ENCODE measurements at places on chromosomes 7 and 10. TPM values are rescaled to one million over a fixed set of nuclear protein-coding genes. Genes with fewer than 3 reads are reported as not detected.

DNA sequence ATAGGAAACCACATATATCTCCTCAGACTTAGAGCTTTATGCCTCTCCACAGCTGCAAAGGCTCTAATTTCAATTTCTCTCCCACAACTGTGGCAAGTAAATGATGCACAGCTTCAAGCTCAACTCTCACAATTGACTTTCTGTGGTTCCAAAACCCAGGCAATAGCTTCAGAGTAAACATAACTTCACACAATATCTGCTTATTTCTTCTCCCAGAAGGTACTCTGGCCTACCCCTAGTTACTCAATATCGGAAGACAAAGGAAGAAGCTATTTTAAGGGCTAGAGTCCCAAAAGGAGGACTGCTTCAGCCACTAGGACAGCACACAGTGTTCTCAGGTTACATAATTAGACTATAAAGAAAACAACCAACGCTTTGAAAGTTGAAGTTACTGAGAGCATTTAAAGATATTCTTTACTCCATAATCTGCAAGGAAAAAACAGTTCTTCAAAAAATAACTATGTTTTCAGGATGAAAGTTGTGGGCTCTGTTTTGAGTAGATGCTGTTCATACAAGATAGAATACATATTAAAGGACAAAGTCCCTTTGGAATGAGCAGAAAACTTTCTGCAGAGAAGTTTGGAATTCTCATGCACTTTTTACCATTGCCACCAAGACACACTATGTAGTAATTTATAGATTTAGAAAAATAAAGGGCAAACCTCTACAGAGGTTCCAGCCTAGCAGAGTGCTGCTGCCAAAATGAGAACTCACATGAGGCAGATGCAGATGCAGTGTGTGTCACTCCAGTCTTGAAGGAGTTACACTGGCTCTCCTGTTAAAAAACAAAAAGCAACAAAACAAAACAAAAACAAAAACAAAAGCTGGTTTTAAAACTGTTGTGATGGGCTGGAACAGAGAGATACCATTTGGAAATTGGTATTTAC, 81.8 kb downstream of the NT5C2 start:
- no peak overlapping the region for H3K4me3 ChIP-seq
- DNase-seq = peak; percentile 40
- H3K27ac ChIP-seq = no peak overlapping the region
- H3K4me1 ChIP-seq = no peaks in the 10 kb centered on the region
- no peaks in the 10 kb centered on the region for H3K36me3 ChIP-seq

- peak; percentile 46 for DNase-seq
- H3K27ac ChIP-seq = no peak overlapping the region
- no peaks in the 10 kb centered on the region for H3K27me3 ChIP-seq
Measured at GRCh38 chr10:110029450-110029849, 21.7 kb downstream of the ADD3 start.

GRCh38 chr7:2354939-2355704, 495 bp downstream of the EIF3B start:
- H3K4me3 ChIP-seq = peak overlapping the region; percentile 91
- peak overlapping the region; percentile 99 for H3K27ac ChIP-seq
- H3K4me1 ChIP-seq = no peaks in the 10 kb centered on the region
- no peaks in the 10 kb centered on the region for H3K27me3 ChIP-seq
- H3K36me3 ChIP-seq = peaks cover 7% of the 10 kb centered on the region
- DNase-seq = no peak

- no peak overlapping the region for H3K4me3 ChIP-seq
- no peaks in the 10 kb centered on the region for H3K4me1 ChIP-seq
- no peaks in the 10 kb centered on the region for H3K36me3 ChIP-seq
- DNase-seq = no peak
- H3K27ac ChIP-seq = no peak overlapping the region
Measured at GRCh38 chr7:113263749-113264148, 145.4 kb upstream of the SMIM30 start.

DNA sequence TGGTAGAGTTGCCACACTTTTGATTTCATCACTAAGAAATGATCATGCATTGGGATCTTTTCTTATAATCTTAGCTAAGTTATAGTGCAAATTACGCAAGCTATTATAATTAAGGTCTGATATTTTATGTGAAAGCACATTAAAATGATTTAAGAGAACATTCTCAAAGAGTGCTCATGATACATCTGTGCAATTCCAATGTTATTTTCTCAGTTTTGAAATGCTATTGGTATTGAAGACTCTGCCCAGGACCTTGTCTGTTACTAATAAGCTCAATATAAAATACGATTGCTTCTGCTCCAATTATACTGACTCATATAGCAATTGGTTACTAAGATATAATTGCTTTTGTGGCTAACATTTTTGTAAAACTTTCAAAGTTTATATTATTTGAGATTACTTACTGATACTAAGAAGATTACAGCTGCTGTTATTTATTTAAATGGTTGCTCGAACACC, 180.9 kb downstream of the ADAM12 start:
- H3K27ac ChIP-seq = no peak overlapping the region
- no peak overlapping the region for H3K4me3 ChIP-seq
- no peaks in the 10 kb centered on the region for H3K36me3 ChIP-seq
- no peaks in the 10 kb centered on the region for H3K27me3 ChIP-seq
- peaks cover 3% of the 10 kb centered on the region for H3K4me1 ChIP-seq
- DNase-seq = peak; percentile 49

- H3K27ac ChIP-seq = no peak overlapping the region
- DNase-seq = no peak
- H3K27me3 ChIP-seq = no peaks in the 10 kb centered on the region
- H3K4me3 ChIP-seq = no peak overlapping the region
- no peaks in the 10 kb centered on the region for H3K4me1 ChIP-seq
Measured at GRCh38 chr7:148356303-148356702, 234.3 kb upstream of the C7orf33 start.

Gene PMPCB
- 63.4 TPM for total RNA-seq

Gene DOCK4
- 30.3 TPM for total RNA-seq

Gene FOXP2
- 8.4 TPM for total RNA-seq

DNA sequence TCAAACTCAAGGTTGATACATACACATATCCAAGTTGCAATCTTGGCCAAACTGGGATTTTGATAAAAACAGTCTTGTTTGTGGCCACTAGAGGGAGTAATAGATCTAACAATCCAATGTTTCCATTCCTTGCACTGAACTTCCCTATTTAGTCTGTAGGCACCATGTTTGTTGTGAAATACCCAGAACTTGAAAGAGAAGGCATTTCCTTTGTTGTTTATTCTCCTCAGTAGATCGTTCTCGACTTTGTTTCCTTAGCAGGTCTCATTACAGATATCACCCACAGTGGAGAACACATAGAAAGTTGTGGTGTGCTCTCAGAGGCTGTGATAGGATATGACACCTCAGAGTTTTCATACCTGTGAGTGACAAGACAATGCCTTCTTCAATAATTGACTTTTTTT, 70.3 kb upstream of the MXI1 start:
- H3K27ac ChIP-seq = no peak overlapping the region
- H3K4me3 ChIP-seq = no peak overlapping the region
- no peaks in the 10 kb centered on the region for H3K36me3 ChIP-seq
- H3K27me3 ChIP-seq = no peaks in the 10 kb centered on the region
- H3K4me1 ChIP-seq = no peaks in the 10 kb centered on the region
- peak; percentile 60 for DNase-seq

Gene TFR2
- total RNA-seq = not detected

DNA sequence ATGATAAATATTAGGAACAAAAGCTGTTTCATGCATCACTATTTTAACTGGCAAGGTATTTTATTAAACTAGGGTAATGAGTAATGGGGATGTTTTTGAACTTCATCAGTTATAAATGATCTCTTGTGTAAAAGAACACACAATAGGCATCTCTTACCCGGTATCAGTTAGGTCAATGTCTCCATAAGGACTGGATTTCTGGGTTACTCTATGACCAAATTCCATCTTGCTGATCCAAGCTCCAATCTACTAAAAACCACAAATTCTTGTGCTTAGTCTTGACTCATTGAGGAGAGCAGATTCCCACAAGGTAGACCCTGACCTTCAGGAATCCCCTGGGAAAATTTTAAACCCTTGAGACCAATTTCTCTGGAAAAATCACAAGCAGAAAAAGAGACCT, 1167.7 kb downstream of the XPNPEP1 start:
- no peaks in the 10 kb centered on the region for H3K27me3 ChIP-seq
- no peaks in the 10 kb centered on the region for H3K36me3 ChIP-seq
- DNase-seq = no peak
- no peak overlapping the region for H3K27ac ChIP-seq
- no peak overlapping the region for H3K4me3 ChIP-seq
- no peaks in the 10 kb centered on the region for H3K4me1 ChIP-seq

DNA sequence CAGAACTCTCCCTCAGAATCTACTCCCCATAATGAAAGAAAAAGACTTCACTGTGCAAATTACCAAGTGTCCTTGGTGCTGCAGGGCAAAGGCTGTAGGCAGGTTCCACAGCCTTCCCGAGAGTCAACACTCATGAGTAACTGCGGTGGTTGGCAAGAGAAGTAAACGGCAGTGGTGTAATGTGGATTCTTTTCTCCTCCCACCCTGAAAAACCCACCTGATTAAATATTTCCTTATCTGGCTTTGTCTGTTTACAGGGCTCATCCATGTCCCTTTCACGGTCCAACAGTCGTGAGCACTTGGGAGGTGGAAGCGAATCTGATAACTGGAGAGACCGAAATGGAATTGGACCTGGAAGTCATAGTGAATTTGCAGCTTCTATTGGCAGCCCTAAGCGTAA, 300.9 kb downstream of the BICC1 start:
- H3K27me3 ChIP-seq = no peaks in the 10 kb centered on the region
- H3K4me1 ChIP-seq = peaks cover 2% of the 10 kb centered on the region
- H3K4me3 ChIP-seq = no peak overlapping the region
- peaks cover 1% of the 10 kb centered on the region for H3K36me3 ChIP-seq
- no peak overlapping the region for H3K27ac ChIP-seq

- no peaks in the 10 kb centered on the region for H3K36me3 ChIP-seq
- no peak overlapping the region for H3K4me3 ChIP-seq
- DNase-seq = peak; percentile 15
- no peaks in the 10 kb centered on the region for H3K4me1 ChIP-seq
Measured at GRCh38 chr10:2469802-2470201, 597.5 kb upstream of the PFKP start.

DNA sequence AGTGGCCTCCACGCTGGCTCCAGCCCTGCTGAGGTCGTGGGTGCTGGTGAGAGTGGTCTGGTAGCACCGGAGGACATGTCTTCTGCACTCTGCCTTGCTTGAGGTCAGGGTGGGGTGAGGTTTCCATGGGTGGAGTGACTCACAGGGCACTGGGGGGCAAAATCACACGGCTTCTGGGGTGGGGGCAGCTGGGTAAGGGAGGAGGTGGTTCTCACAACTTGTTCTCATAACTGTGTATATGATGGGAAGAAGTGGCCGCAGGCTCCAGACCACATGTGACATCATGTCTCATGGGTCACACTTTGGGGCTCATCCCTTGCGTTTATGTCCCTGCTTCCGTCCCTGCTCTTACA, 884 bp upstream of the PRF1 start:
- no peaks in the 10 kb centered on the region for H3K27me3 ChIP-seq
- no peaks in the 10 kb centered on the region for H3K36me3 ChIP-seq
- no peak for DNase-seq
- H3K27ac ChIP-seq = no peak overlapping the region

- H3K27ac ChIP-seq = no peak overlapping the region
- H3K4me1 ChIP-seq = no peaks in the 10 kb centered on the region
- H3K36me3 ChIP-seq = no peaks in the 10 kb centered on the region
- peaks cover 4% of the 10 kb centered on the region for H3K27me3 ChIP-seq
Measured at GRCh38 chr10:100600218-100600617, 64.5 kb downstream of the HIF1AN start.

- H3K27ac ChIP-seq = no peak overlapping the region
- H3K27me3 ChIP-seq = no peaks in the 10 kb centered on the region
- H3K4me1 ChIP-seq = no peaks in the 10 kb centered on the region
- no peaks in the 10 kb centered on the region for H3K36me3 ChIP-seq
Measured at GRCh38 chr10:69739634-69740033, 62.1 kb upstream of the COL13A1 start.

Gene LIPJ
- total RNA-seq = 0.26 TPM

GRCh38 chr10:17348011-17348500, 106.3 kb downstream of the ST8SIA6 start:
- H3K27ac ChIP-seq = peak overlapping the region; percentile 55
- H3K27me3 ChIP-seq = no peaks in the 10 kb centered on the region
- no peaks in the 10 kb centered on the region for H3K36me3 ChIP-seq
- H3K4me3 ChIP-seq = no peak overlapping the region
- H3K4me1 ChIP-seq = peaks cover 6% of the 10 kb centered on the region
- DNase-seq = no peak

DNA sequence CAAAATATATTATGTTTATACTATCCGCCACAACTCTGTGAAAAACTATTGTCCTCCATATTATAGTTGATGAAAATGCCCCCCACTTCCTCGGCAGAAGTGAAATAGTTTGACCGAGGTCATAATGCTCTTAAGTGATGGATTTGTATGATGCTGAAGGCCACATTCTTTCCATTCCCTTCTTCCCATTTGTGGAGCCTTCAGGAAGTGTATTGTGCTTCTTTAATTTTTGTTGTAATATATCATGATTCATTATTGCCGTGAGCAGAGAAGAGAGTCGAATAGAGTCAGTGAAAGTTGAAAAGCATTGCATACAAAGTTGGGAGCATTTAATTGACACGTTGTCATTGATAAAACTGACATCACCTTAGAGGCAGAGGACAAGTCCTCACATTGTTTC, 460.3 kb downstream of the SUGCT start:
- peak; percentile 79 for DNase-seq
- H3K27ac ChIP-seq = no peak overlapping the region
- no peaks in the 10 kb centered on the region for H3K27me3 ChIP-seq
- H3K4me3 ChIP-seq = no peak overlapping the region
- H3K4me1 ChIP-seq = no peaks in the 10 kb centered on the region
- no peaks in the 10 kb centered on the region for H3K36me3 ChIP-seq

Gene SLC26A5
- not detected for total RNA-seq

DNA sequence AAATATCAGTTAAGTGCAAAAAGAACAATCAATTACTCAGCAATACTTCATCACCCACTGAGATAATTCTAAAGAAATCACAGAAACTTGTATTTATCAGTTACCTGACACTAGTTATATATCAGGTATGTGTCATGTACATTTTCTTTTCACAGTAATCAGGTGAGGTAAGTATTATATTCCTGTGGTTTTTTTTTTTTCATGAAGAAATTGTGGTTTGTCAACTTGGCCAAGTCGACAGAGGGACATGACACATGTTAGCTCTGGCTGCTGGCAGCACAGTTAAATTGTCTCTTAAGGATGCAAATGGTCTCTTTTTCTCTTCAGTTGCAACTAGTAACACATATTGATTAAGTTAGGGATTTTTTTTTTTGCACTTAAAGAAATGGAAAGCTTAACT, 13.7 kb upstream of the GPR141 start:
- H3K4me1 ChIP-seq = no peaks in the 10 kb centered on the region
- H3K27me3 ChIP-seq = no peaks in the 10 kb centered on the region
- no peak overlapping the region for H3K4me3 ChIP-seq
- DNase-seq = no peak
- H3K36me3 ChIP-seq = no peaks in the 10 kb centered on the region

Gene CPN1
- not detected for total RNA-seq

DNA sequence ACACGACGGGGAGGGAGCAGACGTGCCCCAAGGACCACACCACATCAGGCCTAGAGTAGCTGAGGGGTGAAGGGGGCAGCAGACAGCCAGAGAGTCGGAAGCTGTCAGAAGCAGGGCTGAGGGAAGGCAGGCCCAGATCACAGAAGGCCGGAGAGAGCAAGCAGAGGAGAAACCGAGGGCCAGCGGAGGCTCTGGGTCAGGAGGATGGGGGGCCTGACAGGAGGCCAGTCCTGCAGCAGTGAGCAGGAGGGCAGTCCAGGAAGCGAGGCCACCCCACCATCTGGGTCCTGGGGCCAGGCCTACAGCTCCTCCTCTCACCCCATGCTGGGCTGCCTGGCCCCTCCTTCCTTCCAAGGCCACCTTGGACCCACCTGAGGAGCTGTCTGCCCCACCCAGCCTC, 20.3 kb downstream of the SLIT1 start:
- DNase-seq = no peak
- no peak overlapping the region for H3K27ac ChIP-seq
- no peaks in the 10 kb centered on the region for H3K36me3 ChIP-seq

Gene POM121
- 4.8 TPM for total RNA-seq
